SJSA1 (cell line): ENCODE measurements at places on chromosomes 13 and 19. TPM values are rescaled to one million over a fixed set of nuclear protein-coding genes. Genes with fewer than 3 reads are reported as not detected.

GRCh38 chr13:70964874-70965273 is 856.6 kb upstream of the KLHL1 start:
- no peak for DNase-seq

DNA sequence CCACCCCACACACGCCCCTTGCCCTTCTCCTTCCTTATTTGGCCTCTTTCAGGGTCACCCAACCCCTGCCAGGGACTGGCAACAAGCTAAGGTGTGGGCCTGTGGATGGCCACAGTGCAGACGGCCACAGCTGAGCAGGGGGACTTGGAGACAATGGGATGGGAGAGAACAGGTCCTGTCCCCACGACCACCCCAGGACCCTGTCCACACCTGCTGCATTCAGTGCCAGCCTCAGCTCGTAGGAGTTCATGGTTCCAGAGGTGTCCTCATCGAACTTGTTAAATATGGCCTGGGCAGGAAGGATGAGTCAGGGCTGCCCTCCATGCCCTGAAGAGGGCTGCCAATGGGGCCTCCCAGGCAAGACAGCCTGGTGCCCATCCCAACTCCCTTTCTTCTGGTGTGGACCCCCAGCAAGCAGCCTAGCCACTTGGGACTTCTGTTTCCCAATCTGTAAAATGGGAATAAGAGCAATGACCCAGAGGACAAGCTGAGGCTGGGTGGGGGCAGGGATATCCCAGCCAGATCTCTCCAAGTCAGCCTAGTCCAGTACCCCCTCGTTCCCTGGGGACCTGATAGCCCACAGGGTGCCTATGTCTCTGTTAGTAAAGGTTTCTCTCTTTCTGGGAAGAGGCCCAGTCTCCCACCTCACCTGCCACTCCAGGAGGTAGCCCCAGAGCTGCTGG is 10.6 kb downstream of the CAPN12 start:
- peak; percentile 42 for DNase-seq

DNA sequence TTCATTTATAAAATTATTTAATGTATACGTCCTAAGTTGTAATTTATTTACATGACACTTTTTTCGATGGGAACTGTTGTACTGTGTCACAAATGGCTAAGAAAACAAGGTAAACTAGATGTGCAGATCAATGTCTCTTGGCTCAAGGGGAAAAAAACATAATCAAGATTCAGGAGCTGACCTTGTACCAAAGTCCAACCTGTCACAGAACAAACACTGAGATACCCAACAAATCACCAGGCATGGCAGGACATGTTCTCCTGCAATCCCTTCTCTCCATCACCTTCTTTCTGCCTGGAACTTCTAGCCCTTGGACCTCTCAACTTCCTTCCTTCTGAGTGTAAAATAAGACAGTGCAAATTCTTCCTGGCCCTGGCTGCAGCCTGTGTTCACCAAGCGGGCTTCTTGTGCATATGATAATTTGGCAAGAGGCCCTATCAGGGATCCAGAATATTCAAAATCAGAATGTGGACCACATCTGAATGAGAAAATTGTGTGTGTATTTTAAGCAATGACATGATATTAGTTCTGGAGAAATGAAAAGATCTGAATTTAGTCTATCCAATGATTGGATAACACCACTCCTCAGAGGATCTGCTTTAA is 445.9 kb downstream of the ZNF536 start:
- no peak for DNase-seq

DNA sequence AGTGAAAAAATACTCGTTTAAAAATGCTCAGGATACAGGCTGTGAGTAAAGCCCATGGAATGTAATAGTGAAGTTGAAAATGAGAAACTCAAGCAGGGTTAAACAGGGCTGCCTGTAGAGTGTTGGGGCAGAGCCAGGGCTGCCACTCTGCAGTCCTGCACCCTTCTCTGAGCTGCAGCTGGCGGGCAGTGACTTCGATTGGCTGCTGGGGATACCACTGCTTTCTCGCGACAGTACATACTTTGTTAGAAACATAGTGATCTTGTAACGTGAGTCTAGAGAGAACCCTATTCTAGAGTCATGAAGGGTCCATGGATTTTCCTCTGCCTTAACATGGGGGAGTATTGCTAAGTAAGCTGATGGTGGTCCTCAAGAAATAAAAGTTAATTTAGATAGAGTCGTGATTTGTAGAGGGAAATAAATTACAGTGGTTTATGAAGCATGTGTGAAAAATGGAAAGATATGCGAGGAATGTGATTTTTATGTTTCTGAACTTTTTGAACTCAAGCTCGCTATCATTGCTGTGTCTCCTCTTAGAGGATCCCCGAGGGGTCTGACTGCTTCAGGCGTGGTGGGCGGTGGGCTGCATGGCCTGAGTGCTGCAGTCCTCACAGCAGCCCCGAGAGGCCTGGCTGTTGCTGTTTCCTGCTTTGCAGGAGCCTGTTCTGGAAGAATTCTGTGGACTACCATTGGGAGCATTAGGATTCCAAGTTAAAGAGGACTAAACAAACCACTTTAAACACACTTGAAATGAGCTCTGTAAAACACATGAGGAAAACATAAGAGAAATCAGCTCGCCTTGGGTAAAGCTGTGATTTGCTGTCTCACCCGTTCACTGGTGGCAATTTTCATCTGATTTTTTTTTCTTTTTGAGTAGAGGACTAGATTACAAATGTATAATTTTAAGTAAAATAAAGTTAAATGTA is 95.7 kb downstream of the ARHGEF7 start:
- peak; percentile 95 for DNase-seq

GRCh38 chr19:10762656-10763055 is 44.8 kb downstream of the DNM2 start:
- no peak for DNase-seq

DNA sequence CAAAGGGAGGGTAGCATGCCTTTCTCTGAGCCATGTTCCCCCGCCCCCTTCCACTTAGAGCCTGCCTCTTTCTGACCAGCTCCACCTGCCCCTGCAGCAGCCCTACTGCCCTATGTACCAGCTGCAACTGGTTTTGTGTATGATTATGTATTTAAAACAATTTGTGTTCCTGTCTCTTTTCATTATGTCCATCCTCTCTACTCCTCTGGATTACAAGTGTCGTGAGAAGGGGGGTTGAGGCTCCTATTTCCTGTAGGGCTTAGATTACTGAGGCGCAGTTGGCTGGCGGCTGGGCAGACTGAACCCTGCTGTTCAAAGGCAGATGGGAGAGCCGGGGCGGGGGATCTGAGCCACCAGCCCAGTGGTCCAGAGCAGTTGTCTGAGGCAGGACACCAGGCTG is 213.3 kb downstream of the KCNRG start:
- DNase-seq: no peak

DNA sequence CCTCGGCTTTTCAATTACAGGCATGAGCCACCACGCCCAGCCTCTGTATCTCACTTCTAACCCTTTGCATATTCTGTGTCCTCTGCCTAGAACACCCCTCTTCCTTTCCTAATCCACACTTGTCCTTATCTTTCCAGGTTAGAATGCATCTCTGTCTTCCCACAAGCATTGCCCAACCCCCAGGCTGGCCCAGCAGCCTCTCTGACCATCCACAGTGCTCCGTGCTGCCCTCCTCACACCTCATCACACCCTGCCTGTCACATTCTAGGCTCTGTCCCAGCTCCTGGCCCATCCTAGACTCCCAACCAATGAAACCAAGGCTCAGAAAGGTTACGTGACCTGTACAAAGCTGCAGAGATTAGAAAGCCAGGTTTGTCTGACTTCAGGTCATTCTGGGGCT is 11.3 kb downstream of the JAK3 start:
- no peak for DNase-seq

- DNase-seq: no peak
Observed at GRCh38 chr19:33306853-33307792, 4.8 kb upstream of the CEBPA start.

DNA sequence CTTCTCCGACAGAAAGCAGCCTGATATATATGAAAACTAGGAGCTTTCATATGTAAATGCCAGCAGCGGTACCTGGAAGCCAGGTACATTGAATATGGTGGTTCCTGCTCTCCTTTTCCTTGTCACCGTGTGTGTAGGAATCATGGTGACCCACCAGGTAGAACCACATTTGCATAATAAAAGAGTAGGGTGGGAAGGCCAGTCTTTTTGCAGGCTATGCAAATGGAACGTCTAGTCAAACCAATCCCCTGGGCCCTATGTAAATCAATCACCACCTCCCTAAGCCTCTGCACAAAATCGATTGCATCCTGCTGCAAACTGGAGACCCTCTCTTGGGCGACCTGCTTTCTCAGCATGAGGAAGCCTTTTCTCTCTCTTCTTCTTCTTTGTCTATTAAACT is 22.2 kb upstream of the ZNF181 start:
- no peak for DNase-seq

- DNase-seq: no peak
Observed at GRCh38 chr13:93375491-93375890, 148.9 kb downstream of the GPC6 start.

GRCh38 chr19:15550929-15551292 is 42.6 kb downstream of the CYP4F22 start:
- no peak for DNase-seq

GRCh38 chr19:801030-801860 is 4.0 kb downstream of the PTBP1 start:
- no peak for DNase-seq

GRCh38 chr19:18232540-18233223 is 6.4 kb upstream of the PDE4C start:
- no peak for DNase-seq

GRCh38 chr19:16428372-16429036 is 43.3 kb downstream of the EPS15L1 start:
- no peak for DNase-seq

GRCh38 chr13:31461923-31462322 is 262.1 kb downstream of the B3GLCT start:
- no peak for DNase-seq

GRCh38 chr19:50266896-50267295 is 62.3 kb downstream of the KCNC3 start:
- DNase-seq: no peak

DNA sequence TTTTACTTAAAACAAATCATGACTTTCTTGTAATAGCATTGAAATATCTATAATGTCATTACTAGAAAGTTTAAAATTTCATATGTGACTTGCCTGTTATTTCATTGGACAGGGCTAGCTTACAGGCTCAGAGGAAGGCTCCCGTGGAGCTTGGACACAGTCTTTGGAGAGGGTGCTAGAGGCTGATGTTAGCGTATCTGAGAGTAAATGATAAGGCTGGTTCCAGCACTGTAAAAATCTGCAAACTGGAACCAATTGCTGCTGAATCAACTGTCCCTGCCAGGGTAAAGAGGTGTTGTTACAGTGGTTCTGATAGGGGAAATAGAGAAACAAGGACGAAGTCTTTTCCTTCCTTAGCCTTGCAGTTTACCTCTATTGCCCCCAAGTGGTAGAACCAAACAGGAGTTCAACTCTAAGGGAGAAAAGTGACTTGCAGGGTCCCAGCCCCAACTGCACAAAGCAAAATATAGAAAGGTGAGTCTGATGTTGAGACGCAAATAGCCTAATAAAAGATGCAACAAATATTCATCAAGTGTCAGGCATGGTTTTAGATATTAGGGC is 901.7 kb downstream of the DIAPH3 start:
- DNase-seq: no peak

DNA sequence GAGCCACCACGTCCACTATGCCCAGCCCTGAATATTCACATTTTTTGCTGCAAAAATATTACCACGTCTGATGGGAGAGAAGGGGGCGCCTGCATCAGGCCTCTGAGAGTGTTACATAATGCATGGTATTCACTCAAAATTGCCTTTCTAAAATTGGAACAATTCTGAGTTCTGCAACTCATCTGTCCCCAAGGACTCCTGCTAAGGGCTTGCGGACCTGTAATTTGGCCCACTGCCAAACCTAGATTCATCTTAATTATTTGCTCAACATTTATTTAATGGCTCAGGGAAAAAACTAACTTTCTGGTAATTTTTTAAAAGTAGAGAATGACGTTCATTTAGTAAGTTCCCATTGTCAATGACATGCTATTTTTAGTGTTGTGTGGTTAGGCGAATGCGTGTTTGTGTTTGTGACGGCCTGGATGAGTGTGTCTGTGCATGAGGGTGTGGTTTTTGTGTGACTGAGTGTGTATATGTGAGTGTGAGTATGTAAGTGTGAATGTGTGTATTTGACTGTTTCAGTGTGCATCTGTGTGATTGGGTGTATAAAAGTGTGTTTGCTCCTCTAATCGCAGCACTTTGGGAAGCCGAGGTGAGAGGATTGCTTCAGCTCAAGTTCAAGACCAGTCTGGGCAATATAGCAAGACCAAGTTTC is 8.8 kb downstream of the INAFM1 start:
- DNase-seq: no peak

GRCh38 chr19:31266731-31267130 is 82.5 kb downstream of the TSHZ3 start:
- DNase-seq: no peak

DNA sequence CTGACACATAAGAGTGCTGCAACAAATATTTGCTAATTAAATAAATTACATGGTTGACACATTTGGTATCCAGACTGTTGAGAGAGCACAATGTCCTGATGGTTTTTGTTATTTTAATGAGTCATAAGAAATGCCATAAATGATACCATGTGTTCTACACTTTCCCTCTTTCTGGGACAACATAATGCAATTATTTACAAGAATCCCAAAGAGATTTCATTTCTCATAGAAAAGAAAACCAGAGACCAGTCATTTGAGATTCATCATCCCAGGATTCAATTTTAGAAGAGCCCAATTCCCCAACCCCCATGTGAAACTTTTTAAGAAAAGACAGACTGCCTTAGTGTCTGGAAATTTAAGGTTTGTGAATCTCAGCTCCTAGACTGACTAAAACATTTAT is 399.6 kb downstream of the DCT start:
- no peak for DNase-seq

DNA sequence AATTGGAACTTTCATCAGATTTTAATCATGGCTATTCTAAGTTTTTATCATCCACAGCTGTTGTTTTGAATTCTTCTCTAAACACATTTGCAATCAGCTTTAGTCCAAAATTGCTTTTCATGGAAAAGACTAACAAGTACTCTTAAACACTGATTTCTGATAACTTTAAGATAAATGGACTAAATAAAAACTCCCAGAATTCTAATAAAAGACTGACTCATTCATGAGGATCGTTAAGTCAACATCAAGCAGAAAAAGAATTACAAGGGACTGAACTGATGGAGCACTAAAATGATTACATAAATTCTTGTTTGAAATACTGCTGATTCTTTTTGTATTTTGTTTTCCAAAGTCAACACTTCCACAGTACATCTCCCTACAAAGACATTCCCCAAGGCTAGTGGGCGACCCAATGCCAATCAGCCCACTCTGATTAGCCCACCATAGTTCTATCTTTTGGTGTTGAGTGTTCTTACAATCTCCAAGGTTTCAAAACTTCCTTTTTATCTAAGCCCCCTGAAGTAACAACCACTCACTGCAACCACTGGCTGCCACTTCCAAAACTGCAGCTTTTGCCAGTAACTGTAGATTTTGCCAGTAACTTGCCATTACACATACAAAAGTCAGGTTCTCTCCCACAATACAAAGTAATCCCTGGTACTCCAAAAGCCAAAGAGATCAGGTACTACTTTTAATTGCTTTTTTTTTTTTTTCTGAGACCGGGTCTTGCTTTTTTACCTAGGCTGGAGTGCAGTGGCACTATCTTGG is 14.0 kb upstream of the NAA16 start:
- no peak for DNase-seq

GRCh38 chr13:105153611-105154010 is 1381.9 kb downstream of the EFNB2 start:
- no peak for DNase-seq

GRCh38 chr19:3409346-3410064 is 43.1 kb downstream of the NFIC start:
- DNase-seq: no peak

Gene TPP2
- total RNA-seq: 52.9 and 84.5 TPM in 2 replicates

Gene ZNF132
- total RNA-seq: 2.8 and 6.0 TPM in 2 replicates

Gene KIR3DL1
- total RNA-seq: not detected in 2 replicates

Gene SYT3
- total RNA-seq: not detected in 2 replicates

Gene CYP4F2
- not detected in 2 replicates for total RNA-seq

Gene GAPDHS
- total RNA-seq: not detected in 2 replicates

Gene HSPBP1
- 43.5 and 51.4 TPM in 2 replicates for total RNA-seq

Gene CEACAM6
- not detected in 2 replicates for total RNA-seq

Gene CDX2
- total RNA-seq: not detected in 2 replicates
